ENCODE measurements at places on chromosomes 11 and 22.

GRCh38 chr22:25448435-25449051 lies 115.9 kb upstream of the GRK3 start:
- no peak for DNase-seq

DNA sequence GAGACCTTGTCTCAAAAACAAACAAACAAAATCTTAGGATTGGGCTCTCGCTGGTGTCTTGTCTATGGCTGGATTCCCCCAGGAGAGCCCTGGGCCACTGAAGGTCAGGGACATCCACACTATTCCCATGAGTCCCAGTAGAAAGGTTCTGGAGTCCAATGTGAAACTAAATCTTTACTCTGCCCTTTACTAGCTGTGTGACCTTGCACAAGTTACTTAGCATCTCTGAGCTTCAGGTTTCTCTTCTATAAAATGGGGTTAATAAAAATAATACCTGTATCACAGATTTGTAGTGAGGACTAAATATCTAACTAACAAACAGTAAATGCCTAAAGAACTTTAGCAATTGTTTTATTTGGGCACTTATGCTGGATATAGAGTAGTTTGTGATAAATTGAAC lies 9.0 kb downstream of the SLC43A1 start:
- DNase-seq = no peak

DNA sequence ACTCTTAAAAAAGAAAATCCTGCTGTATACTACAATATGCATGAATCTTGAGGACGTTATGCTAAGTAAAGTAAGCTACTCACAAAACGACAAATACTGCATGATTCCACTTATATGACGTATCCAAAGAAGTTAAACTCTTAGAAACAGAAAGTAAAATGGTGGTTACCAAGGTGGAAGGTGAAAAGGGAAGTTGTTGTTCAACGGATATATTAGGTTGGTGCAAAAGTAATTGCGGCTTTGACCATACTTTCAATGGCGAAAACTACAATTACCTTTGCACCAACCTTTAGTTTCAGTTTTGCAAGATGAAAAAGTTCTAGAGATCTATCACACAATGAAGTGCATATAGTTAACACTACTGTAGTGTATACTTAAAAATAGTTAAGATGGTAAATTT lies 101.8 kb downstream of the FAM168A start:
- DNase-seq = no peak

DNA sequence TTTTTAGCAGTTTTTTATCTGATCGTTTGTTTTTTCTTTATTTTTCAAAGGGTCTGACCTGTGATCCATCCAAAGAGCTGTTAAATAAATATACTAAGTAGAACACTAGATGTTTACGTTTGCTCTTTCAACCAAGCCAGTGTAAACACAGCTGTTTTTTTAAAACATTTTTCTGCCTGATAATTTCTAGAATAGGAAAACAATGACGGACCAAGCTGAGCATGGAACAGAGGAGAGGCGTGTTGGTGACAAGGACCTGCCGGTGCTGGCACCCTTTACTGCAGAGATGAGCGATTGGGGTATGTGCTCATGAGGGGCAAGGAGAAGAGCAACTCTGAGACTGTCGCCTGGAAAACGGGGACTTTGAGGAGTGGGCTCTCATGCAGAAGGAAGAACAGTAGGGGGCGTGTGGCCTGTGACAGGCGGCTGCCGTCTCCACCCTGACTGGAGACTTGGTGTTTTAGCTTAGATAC lies 28.6 kb upstream of the PANX2 start:
- DNase-seq = peak; percentile 64

GRCh38 chr11:121551463-121551862 lies 98.7 kb upstream of the SORL1-AS1 start:
- no peak for DNase-seq

GRCh38 chr11:126341760-126342161 lies 13.7 kb upstream of the ST3GAL4 start:
- DNase-seq = no peak
